ENCODE measurements at places on chromosomes 3 and 15. TPM values are rescaled to one million over a fixed set of nuclear protein-coding genes. Genes with fewer than 3 reads are reported as not detected.

DNA sequence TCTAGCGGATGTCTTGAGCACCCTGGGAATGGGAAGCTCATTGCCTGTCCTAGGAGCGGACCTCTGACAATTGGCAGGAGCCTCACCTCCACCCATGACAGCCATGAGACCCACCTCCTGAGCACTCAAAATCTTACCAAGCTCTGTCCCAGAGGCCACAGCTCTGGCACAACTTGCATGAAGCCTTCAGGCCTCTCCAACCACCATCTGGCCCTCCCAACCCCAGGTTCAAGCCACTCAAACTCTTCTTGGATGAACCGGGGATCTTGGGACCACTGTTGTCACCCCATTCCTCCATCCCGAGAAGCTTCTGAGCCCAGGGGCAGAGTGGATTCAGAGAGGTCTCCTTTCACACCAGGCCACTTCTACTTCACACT lies 1.5 kb downstream of the VIPR1 start:
- no peak for DNase-seq

DNA sequence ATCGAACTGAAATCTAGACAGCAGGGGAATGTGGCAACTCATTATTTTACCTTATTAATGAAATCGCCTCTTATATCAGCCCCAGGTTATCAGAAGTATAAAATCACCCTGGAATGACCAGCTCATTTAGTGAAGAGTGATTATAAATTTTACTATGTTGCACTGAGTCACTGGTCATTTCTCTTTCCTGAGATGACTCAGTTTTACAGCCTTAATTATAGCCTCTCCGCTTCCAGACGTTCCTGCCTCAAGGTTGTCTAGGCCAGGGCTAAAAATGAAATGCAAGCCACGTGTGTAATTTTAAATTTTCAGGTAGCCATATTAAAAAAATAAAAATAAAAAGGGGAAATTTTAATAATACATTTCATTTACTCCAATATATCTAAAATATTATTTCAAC lies 33.3 kb downstream of the DET1 start:
- no peak for DNase-seq

GRCh38 chr3:127718245-127718915 lies 45.6 kb downstream of the ABTB1 start:
- no peak for DNase-seq

The SUCLG2 gene
- polyA plus RNA-seq = 89.7 TPM

The IGSF10 gene
- 2.1 TPM for polyA plus RNA-seq

All from right renal pelvis (tissue), 4 donors.